Eye (tissue), 1 donor: ENCODE measurements at places on chromosomes 1 and 21.
A peak's percentile ranks its signal among the peaks of the same experiment; 100 is the strongest.

DNA sequence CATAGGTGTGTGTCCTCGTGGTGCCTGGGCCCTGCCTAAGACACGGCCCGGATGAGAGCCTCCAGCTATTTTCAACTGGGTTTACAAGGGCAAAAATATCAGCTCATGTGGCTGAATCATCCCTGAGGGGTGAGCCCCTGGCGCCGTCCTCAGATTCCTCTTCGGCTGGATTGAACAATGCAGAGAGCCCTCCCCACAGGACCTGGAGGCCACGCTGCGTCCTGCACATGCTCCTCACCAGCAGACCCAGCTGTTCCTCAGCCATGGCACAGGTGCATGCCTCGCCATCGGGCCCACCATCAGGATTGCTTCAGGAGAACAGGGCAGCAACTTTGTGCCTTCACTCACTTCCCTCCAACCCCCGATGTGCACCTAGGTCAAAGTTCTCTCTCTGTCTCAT, 35.3 kb downstream of the TFF3 start:
- no peak for DNase-seq

DNA sequence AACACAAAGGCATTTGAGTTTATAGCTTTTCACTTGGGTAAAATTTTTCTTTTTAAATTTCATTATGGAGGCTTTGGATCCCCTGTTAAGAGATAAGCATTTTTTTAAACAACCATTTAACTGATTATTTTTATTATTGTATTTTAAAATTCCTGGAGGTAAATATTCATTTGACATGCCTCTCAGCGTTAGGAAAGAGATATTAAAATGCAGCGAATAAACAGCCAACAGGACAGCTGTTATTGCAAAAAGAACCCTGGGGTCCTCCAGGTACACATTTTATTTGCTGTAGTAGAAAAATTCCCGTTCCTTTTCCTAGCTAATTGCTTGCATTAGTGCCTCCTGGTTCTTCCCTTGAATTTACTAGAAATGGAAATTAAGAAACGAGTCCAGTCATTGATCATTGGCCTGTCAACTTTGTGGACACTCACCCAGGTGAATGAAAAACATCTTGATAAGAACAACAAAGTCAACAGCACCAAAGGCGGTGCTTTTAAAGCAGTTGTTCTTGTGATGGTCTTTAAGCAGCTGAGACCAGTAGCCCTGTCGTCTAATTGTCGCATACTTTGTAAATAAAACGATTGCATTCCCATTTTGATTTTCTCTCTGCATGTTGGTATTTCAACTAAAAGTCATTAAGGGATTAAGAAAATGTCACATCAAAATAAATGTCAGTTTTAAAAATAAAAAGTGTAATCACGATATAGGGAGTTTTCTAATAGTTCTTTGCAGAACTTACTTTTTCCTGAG, 282.4 kb downstream of the GRIK1 start:
- no peak for DNase-seq

DNA sequence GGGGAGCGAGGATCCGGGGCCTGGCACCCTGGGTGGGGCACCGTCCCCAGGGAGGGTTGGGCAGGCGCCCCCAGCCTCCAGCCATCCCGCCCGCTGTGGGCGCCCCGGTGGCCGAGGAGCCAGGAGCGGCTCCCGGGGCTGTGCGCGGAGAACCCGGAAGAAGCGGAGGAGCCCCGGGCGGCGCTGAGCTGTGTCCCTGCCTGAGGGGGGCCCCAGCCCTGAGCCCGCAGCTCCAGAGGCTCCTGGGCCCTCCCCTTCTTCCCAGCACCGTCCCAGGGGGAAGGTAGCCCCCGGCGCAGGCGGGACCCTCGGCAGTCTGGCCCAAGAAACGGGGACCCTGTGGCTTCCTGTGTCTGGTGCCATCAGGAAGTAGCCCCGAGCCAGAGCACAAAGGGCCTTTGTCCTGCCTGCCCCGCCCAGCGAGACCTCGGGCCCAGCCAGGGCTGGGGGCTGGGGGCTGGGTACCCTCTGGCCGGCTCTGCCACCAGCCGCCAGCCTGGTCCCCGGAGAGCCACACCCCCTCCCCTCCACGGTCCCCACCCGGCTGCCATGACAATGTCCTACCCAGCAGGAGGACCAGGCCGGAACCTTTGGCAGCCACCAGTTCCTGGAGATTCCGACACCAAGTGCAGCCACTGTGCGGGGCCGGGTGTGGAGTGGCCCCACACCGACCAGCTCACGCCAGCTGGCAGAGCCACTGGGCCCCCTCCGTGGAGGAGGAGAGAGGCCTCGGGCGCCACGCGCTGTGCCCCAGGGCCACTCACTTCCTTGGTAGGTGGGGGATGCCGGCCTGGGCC, 15.6 kb upstream of the TTLL10 start:
- peak; percentile 89 for DNase-seq

- no peak for DNase-seq
Observed at GRCh38 chr1:27192039-27192529, 37.2 kb upstream of the SLC9A1 start.

GRCh38 chr1:225691377-225691776, 38.5 kb upstream of the ENAH start:
- DNase-seq: no peak
